ENCODE measurements at places on chromosomes 4 and X. TPM values are rescaled to one million over a fixed set of nuclear protein-coding genes. Genes with fewer than 3 reads are reported as not detected.

The AADAT gene
- total RNA-seq: 10.2 TPM

DNA sequence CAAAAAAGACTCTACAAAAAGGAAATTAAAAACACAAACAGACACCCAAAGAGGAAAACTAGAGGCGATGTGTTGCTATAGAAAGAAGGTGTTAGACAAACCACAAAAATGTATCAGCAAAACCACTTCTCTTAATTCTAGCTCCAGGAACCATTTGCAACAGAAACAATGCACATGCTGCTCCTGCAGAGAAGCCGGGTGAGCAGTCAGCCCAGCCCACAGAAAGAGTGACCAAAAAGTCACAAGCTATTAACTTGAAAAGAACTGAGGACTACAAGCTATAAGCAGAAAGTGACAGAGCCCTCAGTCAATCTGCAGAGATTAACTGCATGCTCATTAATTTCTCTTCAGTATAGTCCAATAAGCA lies 96.2 kb upstream of the KLHL13 start:
- no peak overlapping the region for H3K27ac ChIP-seq
- no peak for DNase-seq
- H3K27me3 ChIP-seq: no peaks in the 10 kb centered on the region
- H3K4me3 ChIP-seq: no peak overlapping the region
- no peaks in the 10 kb centered on the region for H3K36me3 ChIP-seq

The TMEM144 gene
- total RNA-seq: 11.6 TPM

The BST1 gene
- 0.60 TPM for total RNA-seq

The PF4V1 gene
- total RNA-seq: not detected

- DNase-seq: peak; percentile 54
- H3K4me3 ChIP-seq: no peak overlapping the region
- no peaks in the 10 kb centered on the region for H3K36me3 ChIP-seq
- H3K27me3 ChIP-seq: peaks cover 3% of the 10 kb centered on the region
- H3K4me1 ChIP-seq: peaks cover 12% of the 10 kb centered on the region
These were observed 136.8 kb downstream of the FAM53A start for GRCh38 chr4:1547131-1547855.

DNA sequence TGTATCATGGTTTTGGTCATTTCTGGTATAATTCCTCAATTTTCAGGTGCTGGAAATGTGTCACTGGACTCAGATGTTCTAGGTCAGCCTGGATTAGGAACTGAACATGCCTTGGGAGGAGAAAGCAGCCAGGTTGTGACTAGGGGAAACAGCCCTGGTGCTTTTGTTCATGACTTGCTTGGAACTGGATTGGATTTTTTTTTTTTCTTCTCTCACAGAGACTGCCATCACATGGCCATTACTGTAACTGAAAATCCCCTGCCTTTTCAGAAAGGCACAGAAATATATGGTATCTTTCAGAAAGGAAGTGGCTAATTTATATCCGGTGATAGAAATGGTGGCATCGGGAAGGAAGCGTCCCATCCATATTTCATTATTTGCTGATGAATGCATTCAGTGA lies 34.6 kb downstream of the SEPTIN11 start:
- H3K27me3 ChIP-seq: no peaks in the 10 kb centered on the region
- H3K4me1 ChIP-seq: peaks cover 23% of the 10 kb centered on the region
- no peak overlapping the region for H3K4me3 ChIP-seq
- DNase-seq: peak; percentile 71
- H3K36me3 ChIP-seq: no peaks in the 10 kb centered on the region

DNA sequence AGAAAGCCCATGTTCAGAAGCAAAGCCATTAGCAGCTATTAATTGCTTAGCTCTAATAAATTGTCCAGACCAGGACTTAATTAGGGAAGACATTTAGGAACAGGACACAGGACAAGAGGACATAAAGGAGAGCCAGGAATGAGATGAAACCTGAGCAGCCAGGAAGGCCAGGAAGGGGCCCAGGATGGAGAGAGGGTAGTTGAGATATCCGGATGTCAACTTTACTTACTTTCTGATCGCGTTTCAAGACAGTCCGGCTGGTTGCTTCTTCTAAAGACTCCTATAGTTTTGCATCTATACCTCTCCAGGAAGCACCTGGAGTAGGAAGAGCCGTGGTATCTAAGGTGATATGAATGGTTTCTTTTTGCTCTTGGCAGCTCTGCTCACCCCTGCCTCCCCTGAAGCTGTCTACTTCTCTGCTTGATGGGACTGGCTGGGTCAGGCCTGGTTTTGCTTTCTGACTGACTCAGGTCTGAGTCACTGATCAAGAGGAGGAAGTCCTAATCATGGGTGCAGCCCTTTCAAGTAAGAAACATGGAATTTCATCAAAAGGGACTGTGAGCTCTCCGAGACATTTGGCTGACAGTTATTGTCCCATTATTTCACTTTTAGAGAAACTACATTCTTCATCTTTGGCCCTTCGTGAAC lies 733.3 kb downstream of the RPA4 start:
- no peak overlapping the region for H3K27ac ChIP-seq
- H3K36me3 ChIP-seq: no peaks in the 10 kb centered on the region
- no peak overlapping the region for H3K4me3 ChIP-seq
- H3K4me1 ChIP-seq: no peaks in the 10 kb centered on the region

The VEGFD gene
- total RNA-seq: 0.53 TPM

- H3K27ac ChIP-seq: no peak overlapping the region
- no peaks in the 10 kb centered on the region for H3K4me1 ChIP-seq
- no peaks in the 10 kb centered on the region for H3K27me3 ChIP-seq
These were observed 54.7 kb upstream of the LAS1L start for GRCh38 chrX:65589304-65589703.
